ENCODE measurements at places on chromosomes 11 and 22.

DNA sequence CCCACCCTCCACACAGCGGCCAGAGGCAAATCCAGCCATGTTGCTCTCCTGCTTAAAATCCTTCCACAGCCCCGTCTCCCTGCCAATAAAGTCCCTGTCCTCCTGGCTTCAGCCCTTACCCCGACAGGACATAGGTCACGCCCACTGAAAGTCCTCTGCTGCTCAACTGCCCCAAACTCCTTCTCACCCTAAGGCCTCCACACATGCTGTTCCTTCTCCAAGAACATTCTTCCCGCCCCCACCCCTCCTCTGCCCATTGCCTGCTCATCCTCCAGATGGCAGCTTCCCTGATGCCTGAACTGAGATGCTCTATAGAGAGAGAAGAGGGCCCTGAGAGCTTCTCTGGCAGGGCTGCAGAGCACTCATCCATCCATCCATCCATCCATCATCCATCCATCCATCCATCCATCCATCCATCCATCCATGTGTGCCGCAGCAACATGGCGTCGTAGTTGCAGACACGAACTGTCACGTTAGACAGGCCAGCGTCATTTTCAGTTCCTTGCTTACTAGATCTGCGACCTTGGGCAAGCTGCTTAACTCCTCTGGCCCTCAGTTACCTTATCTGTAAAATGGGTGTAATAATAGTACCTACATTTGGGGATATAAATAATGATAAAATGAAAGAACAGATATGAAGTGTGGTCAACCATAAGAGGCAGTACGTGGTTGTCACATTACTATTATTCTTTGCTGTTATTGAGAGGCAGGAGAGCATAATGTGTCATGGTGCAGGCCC is 9.4 kb downstream of the NPTXR start:
- no peak for DNase-seq

- DNase-seq, result no peak
Measured at GRCh38 chr11:16831316-16832192, 93.1 kb downstream of the C11orf58 start.

GRCh38 chr11:64513523-64513922 is 77.5 kb upstream of the SLC22A12 start:
- no peak for DNase-seq

DNA sequence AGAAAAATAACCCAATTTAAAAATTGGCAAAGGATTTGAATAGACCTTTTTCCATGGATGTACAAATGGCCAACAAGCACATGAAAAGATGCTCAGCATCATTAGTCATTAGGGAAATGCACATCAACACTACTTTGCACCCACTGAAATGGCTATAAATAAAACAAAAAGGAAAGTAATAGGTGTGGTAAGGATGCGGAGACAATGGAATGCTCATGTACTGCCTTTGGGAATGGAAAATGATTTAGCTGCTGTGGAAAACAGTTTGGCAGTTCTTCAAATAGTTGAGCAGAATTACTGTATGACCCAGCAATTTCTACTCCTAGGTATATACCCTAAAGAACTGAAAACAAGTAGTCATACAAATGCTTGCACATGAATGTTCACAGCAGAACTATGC is 37.4 kb downstream of the LARGE2 start:
- DNase-seq, result peak; percentile 5

- no peak for DNase-seq
Measured at GRCh38 chr11:106399624-106400023, 322.2 kb downstream of the AASDHPPT start.

- DNase-seq, result no peak
Measured at GRCh38 chr22:25833091-25833490, 91.1 kb downstream of the MYO18B start.

DNA sequence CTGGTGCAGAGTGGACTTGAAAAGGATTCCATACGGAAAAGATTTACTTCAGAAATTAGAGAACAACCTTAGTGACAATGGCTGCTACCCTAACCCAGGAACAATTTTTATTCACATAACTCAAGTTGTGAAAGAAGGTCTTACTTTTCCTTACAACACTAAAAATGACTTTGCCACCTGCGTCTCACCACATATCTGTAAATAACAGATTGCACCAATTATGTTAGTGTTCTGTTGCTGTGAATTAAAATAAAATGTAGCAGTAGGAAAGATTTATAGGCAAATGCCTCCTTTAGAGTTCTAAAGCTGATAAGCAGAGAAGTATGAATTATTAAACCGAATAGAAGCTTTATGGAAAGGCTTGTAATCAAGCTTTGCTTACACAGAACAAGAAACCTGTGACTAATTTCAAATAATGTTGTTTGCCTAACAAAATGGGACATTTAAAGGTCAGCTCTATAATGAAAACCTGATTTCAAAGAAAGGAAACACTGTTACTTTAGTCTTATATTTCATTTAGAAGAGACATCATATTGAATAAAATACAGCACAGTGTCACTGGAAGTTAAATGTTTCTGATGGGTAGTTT is 2237.8 kb downstream of the LRRC4C start:
- no peak for DNase-seq

DNA sequence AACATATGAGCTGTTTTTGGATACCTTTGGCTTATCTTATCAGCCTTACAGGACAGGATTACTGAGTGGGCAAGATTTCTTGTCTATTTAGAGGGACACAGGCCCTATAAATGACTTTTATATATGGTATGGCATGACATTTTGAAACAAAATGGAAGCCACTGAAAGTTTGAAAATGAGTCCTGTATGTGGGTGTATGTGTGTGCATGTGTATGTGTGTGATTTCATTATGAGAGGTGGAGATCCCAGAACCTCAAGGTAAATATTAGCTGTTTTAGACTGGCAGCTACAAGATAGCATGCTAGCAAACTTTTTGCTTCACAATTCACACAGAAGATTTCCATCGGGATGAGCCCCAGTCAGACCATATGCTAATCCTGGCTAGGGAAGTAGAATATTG is 970.5 kb upstream of the CCDC90B start:
- DNase-seq, result no peak

- no peak for DNase-seq
Measured at GRCh38 chr11:62889484-62890437, 9.1 kb downstream of the SLC3A2 start.

- DNase-seq, result no peak
Measured at GRCh38 chr11:121035169-121035755, 11.4 kb downstream of the TBCEL start.

DNA sequence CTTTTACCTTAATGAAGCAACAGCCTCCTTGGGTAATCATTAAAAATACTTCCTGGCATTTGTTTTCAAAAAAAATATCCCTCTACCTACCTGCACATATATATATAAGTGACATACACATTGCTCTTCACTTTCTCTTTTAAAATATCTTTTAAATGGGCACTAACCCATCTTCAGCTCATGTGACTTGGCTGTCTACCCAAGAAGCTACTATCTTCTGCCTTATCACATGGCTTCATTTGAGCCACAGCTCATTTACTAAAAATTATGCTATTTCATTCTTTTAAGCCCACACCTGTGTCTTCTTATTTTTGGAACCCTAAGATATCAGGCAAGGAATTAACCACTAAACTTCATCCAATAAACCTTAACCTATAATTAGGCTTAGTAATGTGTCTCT is 37.0 kb upstream of the SOX6 start:
- no peak for DNase-seq

DNA sequence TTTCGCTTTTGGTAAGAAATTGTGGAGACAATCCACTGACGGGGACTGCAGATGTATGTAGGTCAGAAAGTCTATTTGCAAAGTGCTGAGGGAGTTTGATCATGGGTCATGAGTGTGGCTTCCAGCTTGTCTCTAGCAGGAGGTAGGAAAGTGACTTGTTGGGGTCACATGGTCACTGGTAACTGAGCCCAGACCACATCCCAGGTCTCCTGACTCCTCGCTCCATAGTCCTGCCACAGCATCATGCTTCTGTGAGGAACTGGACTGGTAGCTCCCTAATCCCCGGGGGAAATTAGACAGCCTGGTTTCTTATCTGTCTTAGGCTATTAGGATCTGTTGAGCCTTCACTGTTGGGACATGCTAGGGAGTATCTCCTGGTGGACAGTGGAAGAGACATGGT is 142.1 kb downstream of the MYO18B start:
- DNase-seq, result no peak

DNA sequence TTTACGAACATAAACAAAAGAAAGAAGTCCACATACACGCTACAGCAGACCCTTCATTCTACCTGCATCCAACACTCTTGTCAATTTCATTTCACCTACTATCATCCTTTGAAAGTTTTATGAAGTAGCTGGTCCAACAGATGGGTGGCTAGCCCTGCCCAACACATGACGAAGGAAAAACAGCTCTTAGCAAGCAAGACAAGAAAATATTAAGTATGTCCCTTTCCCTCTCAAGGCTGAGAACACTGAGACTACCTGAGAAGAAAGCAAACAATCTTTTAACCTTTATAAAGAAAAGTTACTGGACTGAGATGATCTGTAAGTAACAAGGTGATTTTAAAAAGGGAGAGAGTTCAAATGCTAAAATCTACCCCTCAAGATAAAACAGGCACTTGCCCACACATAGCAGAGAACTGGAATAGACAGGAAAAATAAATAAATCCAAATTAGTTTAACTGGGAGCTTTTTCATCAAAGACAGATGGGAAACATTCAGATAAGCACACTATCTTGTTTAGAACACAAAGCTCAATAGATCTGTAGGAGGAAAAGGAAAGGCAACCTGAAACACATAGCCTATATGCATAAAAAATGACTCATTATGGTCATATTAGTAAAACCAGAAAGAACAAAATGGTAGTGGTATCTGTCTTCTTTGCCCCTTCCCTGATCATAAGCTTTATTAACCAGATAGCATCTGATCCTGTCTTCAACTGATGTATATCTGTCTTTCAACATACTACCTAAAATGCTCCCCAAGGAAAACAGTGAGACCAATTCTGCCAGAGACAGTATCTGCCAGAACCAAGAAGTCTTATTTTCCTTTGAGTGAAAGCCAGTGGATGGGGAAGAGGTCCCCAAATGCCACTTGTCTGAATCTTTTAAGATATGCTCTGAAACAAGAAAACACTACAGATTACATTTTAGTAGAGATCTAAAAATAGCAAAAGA is 104.3 kb downstream of the MRTFA start:
- no peak for DNase-seq

GRCh38 chr22:46108564-46109473 is 41.5 kb upstream of the PPARA start:
- peak; percentile 58 for DNase-seq

- no peak for DNase-seq
Measured at GRCh38 chr11:75241906-75242644, 1.5 kb downstream of the TPBGL start.

- no peak for DNase-seq
Measured at GRCh38 chr11:35791088-35791958, 128.7 kb downstream of the TRIM44 start.

DNA sequence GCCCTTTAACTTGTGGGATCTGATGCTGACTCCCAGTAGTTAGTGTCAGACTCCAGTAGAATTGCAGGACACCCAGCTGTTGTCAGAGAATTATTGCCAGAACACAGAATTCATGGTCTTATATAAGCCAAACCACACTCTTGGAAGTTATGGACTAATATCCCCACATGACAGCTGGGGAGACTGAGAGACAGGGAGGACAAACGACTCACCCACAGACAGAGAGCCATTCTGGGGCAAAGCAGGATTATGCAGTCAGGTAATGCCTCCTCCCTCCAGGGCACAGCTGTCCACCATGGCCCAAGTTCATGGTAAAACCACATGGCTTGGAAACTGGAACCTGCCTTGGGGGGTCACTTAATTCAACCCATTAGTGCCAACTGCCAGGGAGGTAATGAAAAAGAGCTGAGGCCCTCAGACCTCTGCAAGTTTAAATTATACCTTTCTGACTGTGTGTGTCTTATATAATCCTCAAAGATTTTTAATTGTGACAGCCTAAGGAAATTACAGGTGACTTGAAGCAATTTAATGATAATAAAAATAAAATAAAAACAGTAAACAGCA is 299.5 kb downstream of the BUD13 start:
- no peak for DNase-seq

GRCh38 chr11:17736930-17737817 is 2.6 kb downstream of the KCNC1 start:
- DNase-seq, result no peak

- DNase-seq, result no peak
Measured at GRCh38 chr11:118635237-118635591, 27.8 kb downstream of the PHLDB1 start.

DNA sequence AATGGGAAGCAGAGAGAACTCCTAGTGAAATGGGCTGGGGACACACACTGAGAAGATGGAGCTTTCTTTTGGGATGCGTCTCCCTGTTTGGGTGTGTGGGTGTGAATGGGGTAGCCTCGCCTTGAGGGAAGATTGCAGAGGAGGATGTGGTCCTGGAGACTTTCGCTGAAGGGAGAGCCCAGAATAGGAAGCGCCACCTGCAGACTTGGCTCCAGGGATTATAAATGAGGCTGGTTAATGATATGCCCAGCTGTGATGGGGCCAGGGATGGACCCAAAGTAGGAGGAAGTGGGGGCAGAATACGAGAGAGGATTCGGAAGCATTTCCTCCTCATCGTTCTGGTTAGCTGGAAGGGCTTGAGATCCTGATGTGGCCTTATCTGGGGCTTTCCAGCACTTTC is 13.7 kb downstream of the RELT start:
- DNase-seq, result no peak

- no peak for DNase-seq
Measured at GRCh38 chr22:19204640-19205039, 26.1 kb upstream of the SLC25A1 start.

- peak; percentile 88 for DNase-seq
Measured at GRCh38 chr11:62545437-62546243, 966 bp downstream of the AHNAK start.

DNA sequence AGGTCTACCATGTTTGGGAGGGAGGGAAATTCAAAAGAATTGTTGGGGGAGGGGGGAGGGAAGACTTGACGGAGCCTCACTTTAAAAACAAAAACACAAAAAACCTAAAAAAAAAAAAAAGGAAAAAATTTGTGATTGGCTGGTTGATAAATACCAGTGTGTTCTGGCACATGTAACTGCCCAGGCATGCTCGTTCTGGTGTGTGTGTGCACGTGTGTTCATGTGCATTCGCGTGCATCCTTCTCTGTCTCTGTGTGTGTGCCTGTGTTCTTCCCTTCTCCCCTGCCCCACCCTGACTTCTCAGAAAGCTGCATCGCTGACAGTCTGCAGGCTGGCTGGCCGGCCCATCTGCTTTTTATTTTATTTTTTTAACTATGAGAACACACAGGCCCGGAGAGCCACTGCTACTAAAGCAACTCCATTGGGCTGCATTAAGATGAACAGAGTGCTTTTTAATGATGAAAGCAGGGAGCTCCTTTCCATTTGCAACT is 22.6 kb upstream of the ADSL start:
- no peak for DNase-seq

GRCh38 chr22:24526191-24526590 is 28.7 kb downstream of the GUCD1 start:
- no peak for DNase-seq

- no peak for DNase-seq
Measured at GRCh38 chr11:120224361-120224760, 13.5 kb downstream of the OAF start.

- DNase-seq, result peak; percentile 53
Measured at GRCh38 chr11:13010749-13011465, 1.8 kb downstream of the RASSF10 start.

Measured in mammary epithelial cell (primary cell).